HT-29 (cell line): ENCODE measurements at places on chromosomes 5 and 9. TPM values are rescaled to one million over a fixed set of nuclear protein-coding genes. Genes with fewer than 3 reads are reported as not detected.

PAPPA gene
- not detected in 2 replicates for total RNA-seq

C1QTNF2 gene
- 0.18 TPM in 1 of 2 replicates, not detected in the other for total RNA-seq

SLC36A2 gene
- not detected in 2 replicates for total RNA-seq

DNA sequence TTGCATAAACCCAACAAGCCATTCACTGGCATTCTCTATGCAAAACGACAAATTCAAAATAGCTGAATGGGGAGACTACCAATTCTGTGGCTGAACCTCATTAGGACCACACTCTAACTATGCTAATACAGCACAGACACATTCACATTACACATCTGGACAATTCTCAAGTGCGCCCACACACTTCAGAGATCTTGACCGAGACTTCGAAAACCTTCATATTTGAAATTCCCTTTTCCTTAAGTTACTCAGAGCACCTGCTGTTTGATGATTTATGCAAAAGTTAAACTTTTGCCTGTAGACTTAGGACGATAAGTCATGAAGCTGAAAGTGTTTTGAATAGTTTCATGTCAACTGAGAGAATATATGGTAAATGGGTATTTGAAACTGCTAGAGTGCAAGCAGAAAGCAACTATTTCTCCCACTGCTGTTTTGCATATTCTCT is 111.9 kb downstream of the FBN2 start:
- DNase-seq, result no peak

DNA sequence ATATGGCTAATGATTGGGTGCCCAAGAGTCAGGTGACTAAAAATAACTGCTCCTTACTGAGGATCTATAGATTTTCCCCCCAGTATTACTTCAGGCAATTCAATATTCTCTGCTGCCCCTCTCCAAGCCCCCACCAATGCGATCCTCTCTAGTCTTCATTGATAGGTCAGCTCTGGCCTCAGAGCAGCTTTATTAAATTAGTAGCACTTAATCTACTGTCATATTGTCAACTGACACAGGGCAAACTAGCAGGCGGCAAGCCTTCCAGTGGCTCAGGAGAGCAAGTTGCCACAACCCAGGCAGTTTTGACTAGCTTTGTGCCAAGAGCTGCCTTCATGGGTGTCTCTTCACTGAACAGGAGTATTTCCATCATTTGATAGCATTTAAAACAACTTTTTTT is 462.9 kb downstream of the BNC2 start:
- no peak for DNase-seq
